Adipocyte (in vitro differentiated cells): ENCODE measurements at places on chromosomes 3 and 15.
A peak's percentile ranks its signal among the peaks of the same experiment; 100 is the strongest.

DNA sequence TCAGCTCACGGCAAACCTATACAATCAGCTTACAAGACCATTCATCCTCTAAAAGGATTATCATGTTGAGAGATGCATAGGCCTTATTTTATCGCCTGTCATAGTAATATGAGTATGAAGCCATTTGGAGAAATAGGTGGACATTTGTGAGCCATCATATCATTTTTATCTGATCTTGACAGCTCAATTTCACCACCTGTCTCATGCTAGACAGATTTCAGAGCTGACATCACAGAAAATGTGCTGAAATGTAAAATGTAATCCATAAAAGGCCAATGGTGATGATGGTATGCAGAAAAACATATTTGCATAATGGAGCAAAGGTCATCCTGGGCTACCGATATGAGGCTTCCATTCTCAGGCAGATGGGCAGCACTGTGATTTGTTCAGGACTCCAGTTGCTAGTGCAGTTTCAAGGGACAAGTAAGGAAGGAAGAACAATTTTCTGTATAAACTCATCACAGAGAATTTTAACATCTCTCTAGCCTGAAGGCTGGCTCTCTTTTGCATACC is 221.5 kb downstream of the ULK4 start:
- no peak for DNase-seq

DNA sequence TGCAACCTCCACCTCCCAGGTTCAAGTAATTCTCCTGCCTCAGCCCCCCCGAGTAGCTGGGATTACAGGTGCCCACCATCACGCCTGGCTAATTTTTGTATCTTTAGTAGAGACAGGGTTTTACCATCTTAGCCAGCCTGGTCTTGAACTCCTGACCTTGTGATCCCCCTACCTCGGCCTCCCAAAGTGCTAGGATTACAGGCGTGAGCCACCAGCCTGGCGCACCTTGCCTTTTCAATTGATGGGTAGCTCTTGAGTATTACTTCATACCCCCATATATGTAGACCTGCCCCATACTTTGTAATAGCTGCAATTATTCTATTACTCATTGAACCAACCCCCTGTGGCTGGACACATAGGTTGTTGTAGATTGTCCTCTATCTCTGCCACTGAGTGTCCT is 101.3 kb downstream of the LRRK1 start:
- DNase-seq = no peak

DNA sequence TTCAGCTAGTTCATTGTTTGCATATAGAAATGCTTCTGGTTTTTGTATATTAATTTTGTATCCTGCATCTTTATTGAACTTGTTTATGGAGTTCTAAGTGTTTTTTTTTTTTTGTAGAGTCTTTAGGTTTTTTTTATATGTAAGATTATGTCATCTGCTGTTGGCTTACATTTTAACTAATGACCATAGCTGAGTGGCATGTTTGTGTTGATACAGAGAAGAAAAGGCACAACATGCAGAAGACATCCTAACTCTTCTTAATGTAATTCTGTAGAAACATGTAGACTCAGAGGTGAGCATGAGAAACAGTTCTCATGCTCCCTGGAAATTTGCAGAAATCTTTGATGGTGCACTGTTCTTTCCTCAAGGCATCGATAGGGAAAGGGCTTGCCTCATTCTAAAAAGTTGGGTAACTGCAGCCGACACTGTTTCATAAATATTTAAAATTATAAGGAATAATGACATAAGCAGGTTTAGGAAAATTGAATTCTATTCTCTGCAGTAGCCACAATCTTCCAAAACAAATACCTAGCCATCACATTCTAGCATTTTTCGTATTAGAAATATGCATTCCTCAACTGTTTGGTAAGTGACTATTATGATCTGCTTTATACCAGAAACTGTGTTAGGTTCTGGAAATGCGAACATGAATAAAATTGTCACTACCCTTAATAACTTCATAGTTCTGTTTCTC is 499.6 kb upstream of the KCNMB2 start:
- peak; percentile 61 for DNase-seq

DNA sequence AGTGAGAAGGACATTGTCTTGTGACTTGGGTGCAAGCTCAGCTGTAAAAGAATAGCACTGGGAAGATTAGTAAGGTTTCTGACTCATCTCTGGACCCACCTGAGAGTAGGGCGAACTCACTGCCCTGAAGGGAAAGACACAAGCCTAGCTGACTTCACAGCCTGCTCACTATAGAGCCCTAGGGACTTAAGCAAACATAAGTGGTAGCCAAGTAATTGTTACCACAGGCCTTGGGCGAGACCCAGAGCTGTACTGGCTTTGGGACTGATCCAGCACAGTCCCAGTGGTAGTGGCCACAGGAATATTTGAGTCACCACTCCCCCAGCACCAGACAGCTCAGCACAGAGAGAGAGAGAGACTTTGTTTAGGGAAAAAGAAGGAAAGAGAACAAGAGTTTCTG is 429.9 kb downstream of the TBL1XR1 start:
- peak; percentile 70 for DNase-seq

DNA sequence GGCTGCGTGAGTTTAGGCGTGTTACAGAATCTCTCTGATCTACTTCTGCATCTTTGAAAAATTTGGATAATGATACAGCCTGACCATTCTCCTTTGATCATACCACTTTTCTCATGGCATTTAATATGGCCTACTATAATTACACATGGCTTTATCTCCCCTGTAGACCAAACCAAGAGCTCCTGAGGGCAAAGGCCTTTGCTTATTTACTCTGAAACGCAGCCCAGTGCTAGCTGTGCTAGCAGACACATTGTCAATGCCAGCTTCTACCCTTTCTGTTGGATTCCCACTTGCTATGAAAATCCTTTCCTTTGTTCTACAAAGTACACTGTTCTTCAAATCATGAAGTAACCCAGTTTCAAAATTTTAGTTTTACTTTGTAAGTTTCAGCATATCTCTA is 16.5 kb upstream of the VGLL4 start:
- DNase-seq = no peak

DNA sequence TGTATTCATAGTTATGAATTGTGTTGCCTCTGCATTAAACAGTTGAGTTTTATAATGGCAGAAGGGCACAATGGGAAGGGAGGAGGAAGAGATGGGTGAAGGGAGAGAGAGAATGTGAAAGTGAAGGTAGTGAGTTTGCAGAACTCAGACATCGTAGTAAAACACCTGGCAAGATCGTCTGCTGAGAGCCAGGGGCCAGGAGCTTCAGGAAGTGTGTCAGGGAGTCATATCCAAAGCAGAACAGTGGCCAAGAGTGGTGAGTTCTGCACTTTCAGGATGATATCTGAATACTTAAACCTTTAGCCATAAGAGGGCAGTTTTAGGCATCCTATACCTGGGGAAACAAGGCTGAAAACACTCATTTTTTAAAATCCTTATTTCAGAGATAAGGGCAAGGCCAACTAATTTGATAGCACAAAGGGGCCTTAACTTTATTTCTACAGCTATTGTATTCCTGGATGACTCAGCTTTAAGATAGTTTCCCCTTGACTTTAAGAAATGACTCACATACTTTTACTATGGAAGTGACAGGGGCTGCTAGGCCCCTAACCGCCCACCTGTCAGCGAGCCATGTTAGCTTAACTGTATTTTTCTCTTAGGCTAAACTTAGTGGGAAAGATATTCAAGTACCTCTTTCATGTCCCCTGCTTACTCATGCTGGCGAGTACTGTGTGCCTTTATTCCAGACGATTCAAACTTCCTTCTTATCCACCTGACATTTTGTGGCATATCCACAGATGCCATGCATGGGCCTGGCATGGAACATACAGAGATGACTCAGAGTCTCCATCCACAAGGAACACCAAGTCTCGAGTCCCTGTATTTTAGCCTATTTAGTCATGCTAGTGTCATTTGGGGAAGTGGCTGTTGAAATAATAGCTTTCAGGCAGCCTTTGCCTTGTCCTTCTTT is 53.9 kb downstream of the RLBP1 start:
- peak; percentile 64 for DNase-seq

DNA sequence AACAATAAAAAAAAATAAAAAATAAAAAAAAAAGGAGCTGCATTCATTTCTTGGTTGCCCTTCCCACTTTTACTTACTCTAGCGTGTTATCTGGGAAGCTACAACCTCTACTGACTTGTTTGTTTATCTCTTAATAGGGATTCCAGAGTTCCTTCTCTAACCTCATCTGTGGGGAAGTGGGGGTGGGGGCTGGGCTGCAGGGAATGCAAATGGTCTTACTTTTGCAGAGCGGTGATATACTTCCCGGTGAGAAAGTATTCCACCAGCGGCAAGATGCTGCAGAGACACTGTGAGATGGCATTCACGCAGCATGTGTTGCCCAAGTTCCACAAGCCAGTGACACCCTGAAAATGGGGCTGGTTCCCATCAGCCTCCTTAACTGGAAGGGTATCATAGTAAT is 2.1 kb downstream of the USP50 start:
- no peak for DNase-seq

DNA sequence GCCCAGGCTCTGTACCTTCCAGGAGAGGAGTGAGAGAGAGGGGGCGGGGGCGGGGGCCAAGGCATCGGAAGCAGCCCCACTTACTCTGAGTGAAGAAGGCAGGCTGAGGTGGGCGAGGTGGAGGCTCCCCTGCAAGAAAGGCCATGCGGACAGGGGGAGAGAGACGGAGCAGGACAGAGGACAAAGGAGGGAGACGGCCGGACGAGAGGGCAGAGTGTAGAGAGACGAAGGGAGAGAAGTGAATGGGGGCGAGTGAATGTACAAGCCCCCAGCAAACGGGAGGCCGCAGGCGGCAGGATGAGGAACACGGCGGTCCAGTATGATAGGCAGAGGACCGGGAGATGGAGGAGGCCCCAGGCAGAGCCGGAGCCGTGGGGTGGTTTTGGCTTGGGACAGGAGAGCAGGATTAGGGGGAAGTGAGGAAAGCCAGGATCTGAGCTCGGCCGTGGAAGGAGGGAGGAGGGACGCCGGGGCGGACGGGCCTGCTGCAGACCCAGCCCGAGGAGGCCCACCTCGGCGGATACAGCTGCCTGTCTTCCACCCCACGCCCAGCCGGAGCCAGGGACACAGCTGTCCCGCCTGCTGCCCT is 38.8 kb downstream of the TNK2 start:
- no peak for DNase-seq

DNA sequence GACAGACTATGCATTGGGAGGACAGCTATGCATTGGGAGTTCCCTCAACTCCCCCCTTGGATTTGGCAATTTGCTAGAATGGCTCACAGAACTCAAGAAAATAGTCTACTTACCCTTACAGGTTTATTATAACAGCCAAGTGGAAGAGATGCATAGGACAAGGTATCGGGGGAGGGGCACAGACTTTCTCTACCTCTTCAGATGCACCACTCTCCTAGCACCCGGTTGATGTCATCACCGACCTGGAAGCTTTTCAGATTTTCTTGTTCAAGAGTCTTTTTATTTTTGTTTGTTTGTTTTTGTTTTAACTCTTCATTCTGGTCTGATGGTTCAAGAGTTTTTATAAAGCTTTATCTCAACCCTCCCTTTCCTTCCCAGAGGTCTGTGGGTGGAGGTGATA is 20.7 kb upstream of the ADAMTS9 start:
- DNase-seq = no peak

- peak; percentile 79 for DNase-seq
Measured at GRCh38 chr3:127799476-127800222, 22.7 kb downstream of the MGLL start.

GRCh38 chr3:152051501-152052404 is 178.3 kb downstream of the SUCNR1 start:
- peak; percentile 71 for DNase-seq

- DNase-seq = peak; percentile 68
Measured at GRCh38 chr3:195908694-195909581, 587 bp upstream of the TNK2 start.

GRCh38 chr3:48528048-48528447 is 24.1 kb upstream of the SHISA5 start:
- no peak for DNase-seq

DNA sequence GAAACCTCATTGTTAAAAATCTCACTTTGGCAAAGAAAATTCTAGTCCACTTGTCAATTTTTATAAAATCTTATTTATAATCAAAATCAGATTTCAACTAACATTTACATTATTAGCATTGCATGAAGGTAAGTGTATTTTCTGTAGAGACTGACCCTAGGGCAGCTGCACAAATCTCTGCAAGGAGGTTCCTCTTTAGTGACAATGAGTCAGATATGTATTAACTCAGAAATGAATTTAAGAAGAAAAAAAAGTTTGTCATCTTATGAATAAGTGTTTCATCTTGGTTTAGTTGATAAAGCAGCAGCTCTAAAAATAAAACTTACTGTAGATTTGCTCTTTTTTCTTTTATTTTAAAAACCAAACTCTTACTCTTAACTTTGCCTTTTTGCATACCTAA is 9.0 kb upstream of the GNB4 start:
- DNase-seq = no peak

GRCh38 chr15:90664650-90665287 is 52.4 kb upstream of the BLM start:
- DNase-seq = peak; percentile 49

DNA sequence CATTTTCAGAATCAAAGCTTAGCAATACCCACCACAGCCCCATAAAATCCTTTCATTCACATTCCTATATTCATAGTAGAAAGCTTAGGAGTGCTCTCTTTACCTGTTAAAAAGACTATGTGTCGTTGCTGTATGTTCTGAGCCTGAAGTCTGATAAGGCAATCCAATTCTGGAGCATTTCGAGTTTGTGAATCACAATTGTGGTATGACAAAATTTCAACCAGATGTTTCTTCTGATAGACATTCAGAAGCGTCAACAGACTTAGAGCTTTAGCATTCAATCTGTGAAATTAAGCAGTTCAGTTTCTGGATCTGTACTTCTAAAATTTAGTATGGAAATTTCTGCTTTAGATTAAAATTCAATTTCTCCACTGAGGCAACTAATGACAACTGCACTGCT is 58.3 kb downstream of the TASOR start:
- peak; percentile 77 for DNase-seq

- no peak for DNase-seq
Measured at GRCh38 chr3:120393243-120393642, 44.1 kb upstream of the LRRC58 start.

GRCh38 chr15:77017761-77018720 is 23.1 kb downstream of the PSTPIP1 start:
- DNase-seq = no peak

GRCh38 chr3:13670292-13670691 is 121.4 kb downstream of the FBLN2 start:
- DNase-seq = no peak

DNA sequence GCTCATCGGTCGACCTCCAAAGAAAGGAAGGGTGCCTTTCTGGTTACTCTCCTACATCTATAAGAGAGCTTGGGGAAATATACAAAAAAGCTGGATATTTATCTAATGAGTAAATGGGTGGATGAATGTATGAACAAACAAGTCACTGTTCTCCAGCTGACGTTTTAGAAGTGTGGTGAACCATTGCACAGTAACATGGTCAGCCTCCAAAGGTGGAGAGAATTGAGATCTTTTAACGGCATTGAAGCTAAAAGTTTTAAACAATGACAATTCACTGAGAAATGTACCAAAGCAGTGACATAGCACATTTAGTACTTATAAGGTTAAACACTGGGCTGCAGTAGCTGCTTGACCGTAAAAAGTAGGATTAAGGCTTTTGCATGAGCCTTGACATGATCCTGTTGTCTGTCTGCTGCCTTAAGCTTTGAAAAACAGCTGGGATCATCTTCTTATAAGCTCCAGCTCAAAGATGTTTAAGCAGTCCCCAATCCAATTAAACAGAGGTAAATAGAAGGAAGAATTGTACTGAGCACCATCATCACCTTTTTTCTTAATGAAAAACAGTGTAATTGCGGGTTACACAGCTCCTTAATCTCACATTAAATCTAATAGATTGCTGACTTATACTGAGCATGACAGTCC is 222.9 kb downstream of the WDR72 start:
- no peak for DNase-seq

- no peak for DNase-seq
Measured at GRCh38 chr15:68930268-68931022, at the start of gene SPESP1. Gene SPESP1, plus strand, starts transcription at chr15:68930525. Its CDS starts 129 bp downstream, at chr15:68930654.

- no peak for DNase-seq
Measured at GRCh38 chr3:49966233-49966942, 26.4 kb downstream of the RBM6 start.
